ENCODE measurements at places on chromosomes 6 and 20. TPM values are rescaled to one million over a fixed set of nuclear protein-coding genes. Genes with fewer than 3 reads are reported as not detected.

The CLPSL2 gene
- not detected for total RNA-seq

The CRISP2 gene
- total RNA-seq, result not detected

The MYMX gene
- total RNA-seq, result 0.52 TPM

The BMP6 gene
- 6.6 TPM for total RNA-seq

DNA sequence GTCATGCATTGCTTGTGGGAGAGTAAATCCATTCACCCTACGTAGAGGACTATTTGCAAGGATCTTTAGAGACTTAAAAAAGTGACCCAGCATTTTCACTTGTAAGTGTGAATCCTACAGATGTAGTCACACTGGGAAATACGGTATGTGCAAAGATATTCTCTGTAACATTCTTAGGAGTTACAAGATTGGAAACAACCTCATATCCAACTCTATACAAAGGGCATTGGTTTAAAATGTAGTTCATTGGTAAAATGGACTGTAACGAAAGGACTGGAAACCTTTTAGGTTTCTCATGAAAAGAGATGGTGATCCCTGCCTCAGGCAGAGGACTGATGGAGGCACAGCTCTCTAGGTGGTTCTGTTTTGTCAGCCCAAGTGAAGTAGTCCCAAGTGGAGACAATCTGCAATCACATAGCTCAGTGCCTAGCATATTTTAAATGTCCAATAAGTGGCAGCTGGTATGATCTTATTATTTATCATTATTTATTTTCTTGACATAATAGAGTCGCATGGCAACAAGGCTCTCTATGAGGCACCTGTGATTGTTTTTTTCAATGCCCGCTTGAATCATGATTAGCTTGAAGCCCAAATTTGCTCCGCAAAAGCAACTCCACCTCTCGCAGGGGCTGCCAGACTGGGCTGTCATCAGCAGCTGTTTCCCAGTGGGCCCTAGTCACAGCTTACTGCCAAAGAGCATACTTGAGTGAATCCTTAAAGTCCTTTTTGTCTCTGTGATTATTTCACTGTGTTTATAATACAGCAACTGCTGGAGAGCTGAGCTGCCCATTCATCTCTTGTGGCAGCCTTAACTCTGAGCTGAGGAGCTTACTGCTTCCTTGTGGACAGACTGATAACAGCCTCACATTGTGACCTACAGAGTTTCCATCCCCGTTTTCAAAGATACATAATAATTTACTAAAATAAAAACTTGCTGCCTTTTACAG is 19.8 kb upstream of the ENPP1 start:
- H3K27me3 ChIP-seq, result no peaks in the 10 kb centered on the region
- no peak overlapping the region for H3K27ac ChIP-seq
- no peak overlapping the region for H3K4me3 ChIP-seq

GRCh38 chr6:21836772-21837425 is 243.3 kb downstream of the SOX4 start:
- DNase-seq, result no peak
- no peak overlapping the region for H3K4me3 ChIP-seq
- no peak overlapping the region for H3K27ac ChIP-seq
- H3K36me3 ChIP-seq, result no peaks in the 10 kb centered on the region

DNA sequence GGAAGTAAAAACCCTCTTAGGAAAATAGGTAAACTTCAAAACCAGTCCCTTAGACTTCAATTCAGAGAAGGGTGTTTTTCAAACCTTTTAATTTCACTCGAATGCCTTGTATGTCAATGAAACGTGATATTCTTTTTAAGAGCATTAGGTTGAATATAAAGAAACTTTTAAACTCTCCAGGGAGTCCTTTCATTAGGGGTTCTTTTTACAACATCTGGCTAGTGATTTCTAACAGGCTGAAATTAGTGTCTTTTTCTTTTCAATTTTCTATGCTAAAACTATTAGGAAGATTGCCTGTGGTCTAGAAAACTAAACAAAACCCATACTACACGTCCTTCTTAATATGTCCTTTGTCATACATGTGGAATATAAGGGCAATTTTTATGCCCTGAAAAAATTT is 569.7 kb upstream of the CITED2 start:
- no peak for DNase-seq
- H3K36me3 ChIP-seq, result no peaks in the 10 kb centered on the region
- H3K4me1 ChIP-seq, result peaks cover 8% of the 10 kb centered on the region
- no peak overlapping the region for H3K4me3 ChIP-seq

- no peaks in the 10 kb centered on the region for H3K4me1 ChIP-seq
- no peaks in the 10 kb centered on the region for H3K36me3 ChIP-seq
- no peak overlapping the region for H3K4me3 ChIP-seq
- H3K27ac ChIP-seq, result no peak overlapping the region
Measured at GRCh38 chr6:144139817-144140216, 10.5 kb upstream of the STX11 start.

DNA sequence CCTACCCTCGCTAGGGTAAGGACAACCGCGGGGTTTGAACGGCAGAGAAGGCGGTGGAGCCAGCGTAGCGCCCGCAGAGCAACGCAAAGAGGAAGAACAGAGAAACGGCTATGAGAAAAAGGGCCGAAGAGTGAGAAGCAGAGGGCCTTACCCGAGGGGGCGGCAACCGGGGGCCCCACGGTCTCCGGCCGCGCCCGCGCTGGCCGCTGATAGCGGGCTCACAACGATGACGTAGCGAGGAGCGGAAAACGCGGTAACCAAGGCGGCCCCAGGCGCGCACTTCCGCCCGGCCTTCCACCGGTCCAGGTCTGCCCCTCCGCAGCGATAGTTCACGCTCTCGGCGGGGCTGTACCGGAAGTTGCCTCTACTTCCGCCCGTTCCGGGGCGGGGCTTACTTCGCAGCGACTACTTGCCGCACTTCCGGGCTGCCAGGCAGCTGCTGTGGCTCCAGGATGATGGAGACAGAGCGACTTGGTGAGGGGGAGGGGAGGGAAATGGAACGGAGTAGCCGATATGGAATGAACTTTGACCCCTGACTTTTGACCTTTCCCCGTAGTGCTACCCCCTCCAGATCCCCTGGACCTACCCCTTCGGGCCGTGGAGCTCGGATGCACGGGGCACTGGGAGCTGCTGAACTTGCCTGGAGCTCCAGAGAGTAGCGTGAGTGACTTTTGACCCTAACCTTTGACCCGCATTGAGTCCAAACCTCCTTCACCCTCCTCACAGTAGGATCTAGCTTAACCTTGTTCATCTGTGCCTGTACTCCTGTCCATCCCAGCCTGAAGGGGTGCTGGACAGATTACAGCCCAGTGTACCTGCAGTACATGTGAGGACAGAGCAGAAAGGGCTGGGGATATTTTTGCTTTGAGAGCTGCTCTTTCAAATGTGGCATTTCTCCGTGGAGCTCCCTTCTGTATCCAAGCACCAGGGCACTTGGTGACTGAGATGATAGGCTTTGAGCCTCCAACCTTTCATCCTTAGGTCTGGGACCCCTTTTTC is at the start of the genes NELFE and SKIC2:
TSS of gene NELFE (minus strand) at position 231 of the 999 bp plus-strand sequence. CDS start 525 bp downstream, outside the sequence.
TSS of gene SKIC2 (plus strand) at position 435 of the 999 bp plus-strand sequence. CDS start at position 453, 18 bp downstream.
- H3K36me3 ChIP-seq, result peaks cover 70% of the 10 kb centered on the region
- H3K27me3 ChIP-seq, result no peaks in the 10 kb centered on the region
- peak within 1 kb of the TSS; percentile 92 for H3K27ac ChIP-seq
- H3K4me1 ChIP-seq, result peaks cover 21% of the 10 kb centered on the region
- peak; percentile 99 for DNase-seq

- H3K36me3 ChIP-seq, result no peaks in the 10 kb centered on the region
- no peaks in the 10 kb centered on the region for H3K4me1 ChIP-seq
- DNase-seq, result no peak
- H3K27me3 ChIP-seq, result no peaks in the 10 kb centered on the region
- H3K4me3 ChIP-seq, result no peak overlapping the region
Measured at GRCh38 chr6:4513561-4513960, 262.6 kb upstream of the CDYL start.

- no peaks in the 10 kb centered on the region for H3K36me3 ChIP-seq
- no peak overlapping the region for H3K27ac ChIP-seq
- H3K27me3 ChIP-seq, result no peaks in the 10 kb centered on the region
Measured at GRCh38 chr20:16390991-16391390, 182.3 kb downstream of the KIF16B start.

GRCh38 chr20:3730803-3731672 is 1.4 kb upstream of the HSPA12B start:
- H3K27ac ChIP-seq, result no peak overlapping the region
- peak; percentile 36 for DNase-seq
- H3K27me3 ChIP-seq, result peaks cover 8% of the 10 kb centered on the region
- H3K4me1 ChIP-seq, result peaks cover 6% of the 10 kb centered on the region
- no peak overlapping the region for H3K4me3 ChIP-seq

DNA sequence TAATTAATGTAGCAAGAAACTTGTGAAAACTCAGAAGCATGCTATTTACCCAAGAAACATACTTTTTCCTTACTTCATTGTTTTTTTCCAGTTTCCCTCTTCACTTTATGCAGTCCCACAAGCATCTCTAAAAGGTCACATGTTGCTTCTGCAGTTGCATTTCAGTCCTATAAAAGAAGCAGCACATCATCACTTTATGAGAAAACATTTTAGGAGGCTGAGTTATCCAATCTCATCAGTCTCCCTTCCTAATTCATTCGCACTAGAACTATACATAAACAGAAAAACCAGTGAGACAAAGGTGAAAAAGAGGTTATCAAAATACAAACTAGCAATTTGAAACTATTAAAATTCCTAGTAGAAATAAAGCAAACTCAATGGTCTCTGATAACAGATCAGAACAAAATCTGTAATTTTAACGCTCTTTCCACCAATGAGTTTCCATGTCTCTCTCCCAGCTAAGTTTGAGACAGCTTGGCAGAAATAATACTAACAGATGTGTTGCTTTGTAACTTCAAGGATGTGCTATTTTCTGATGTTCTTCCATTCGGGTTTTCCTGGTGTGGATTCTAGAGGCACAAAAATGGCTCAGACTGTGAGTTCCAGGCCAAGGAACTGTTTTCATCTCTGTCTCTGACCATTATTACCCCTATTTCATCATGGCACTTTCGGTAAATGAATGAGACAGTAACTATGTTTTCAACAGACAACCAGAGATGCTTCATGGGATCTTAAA is 48.4 kb downstream of the ZHX3 start:
- no peaks in the 10 kb centered on the region for H3K4me1 ChIP-seq
- no peak for DNase-seq
- no peak overlapping the region for H3K4me3 ChIP-seq
- no peak overlapping the region for H3K27ac ChIP-seq
- no peaks in the 10 kb centered on the region for H3K27me3 ChIP-seq

- H3K4me3 ChIP-seq, result no peak overlapping the region
- no peak for DNase-seq
Measured at GRCh38 chr6:45300736-45301135, 27.4 kb upstream of the RUNX2 start.

DNA sequence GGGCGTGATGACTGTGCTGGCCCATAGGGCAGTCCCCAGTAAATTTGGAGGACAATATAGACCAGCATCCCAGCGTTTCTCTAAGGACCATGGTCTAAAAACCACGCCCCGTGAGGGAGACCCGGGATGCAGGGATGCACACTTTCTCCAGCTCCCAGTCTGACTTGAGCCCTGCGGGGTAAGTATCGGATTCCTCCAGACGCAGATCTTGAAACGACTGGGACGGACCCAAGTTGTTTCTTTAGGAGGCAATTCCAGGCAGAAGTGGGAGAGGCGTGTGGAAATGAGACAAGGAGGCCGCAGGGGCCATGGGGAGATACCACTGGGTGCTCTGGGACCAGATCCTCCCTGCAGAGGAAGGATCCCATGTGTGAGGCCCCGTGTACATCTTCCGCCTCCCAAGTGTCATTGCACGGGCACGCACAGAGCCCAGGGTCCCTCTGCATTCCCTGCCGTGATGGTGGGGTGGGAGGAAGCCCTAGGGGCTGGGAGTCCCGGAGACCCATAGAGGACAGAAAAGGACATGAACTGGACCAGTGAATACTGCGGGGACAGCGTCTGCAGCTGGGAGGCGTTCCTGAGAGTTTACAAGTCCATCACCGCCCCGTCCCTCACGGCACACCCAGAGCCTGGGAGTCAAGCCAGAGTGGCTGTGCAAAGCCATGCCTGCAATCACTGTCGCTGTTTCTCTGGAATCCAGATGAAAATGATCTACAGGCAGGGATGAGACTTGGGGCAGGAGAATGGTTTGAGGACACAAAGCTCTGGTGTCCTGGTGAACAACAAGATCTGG is 522.9 kb downstream of the CDH26 start:
- H3K36me3 ChIP-seq, result no peaks in the 10 kb centered on the region
- peak overlapping the region; percentile 55 for H3K27ac ChIP-seq
- H3K4me3 ChIP-seq, result no peak overlapping the region
- no peaks in the 10 kb centered on the region for H3K27me3 ChIP-seq

DNA sequence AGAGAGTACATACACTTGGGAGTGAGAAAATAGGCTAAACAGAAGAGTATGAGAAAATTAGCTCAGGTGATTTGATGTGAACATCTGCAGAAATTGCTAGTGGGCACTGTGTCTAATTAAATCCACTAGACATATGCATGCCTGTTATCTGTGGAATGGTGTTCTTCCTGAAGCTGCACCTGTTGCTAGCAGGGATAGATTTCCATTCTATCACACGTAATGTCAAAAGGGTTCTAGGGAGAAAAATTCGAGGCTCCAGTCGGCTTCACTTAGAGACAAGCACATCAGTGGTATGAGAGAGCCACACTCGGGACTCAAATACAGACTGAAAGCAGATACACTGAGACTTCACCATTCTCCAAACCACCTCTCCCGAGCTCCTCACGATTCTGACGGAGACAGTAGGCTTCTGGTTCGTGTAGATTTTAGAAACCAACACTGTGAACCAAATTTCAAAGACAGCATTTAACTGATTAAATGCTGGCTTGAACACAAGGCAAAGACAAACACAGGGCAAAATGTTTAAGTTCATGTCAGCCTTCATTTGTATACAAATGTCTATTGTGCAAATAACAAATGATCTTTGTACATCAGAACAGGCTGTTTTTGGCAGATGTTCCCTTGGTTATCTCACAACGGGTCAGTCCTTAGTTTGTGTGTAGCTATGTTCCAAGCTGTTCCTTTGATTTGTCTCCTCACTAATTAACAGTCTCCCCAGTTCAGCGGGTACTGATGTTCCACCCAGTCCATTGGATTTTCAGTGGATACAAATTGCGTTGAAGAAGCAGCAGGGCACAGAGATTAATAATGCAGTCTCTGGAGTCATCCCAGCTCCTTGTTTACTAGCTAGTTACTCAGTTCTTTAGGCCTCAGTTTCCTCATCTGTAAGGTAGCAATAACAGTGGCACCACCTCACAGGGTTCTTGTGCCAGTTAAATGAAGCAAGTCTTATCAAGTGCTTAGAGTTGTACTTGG is 131.0 kb upstream of the IFNGR1 start:
- H3K27me3 ChIP-seq, result no peaks in the 10 kb centered on the region
- H3K4me3 ChIP-seq, result no peak overlapping the region
- no peak overlapping the region for H3K27ac ChIP-seq
- no peak for DNase-seq

All from upper lobe of right lung (tissue), 1 donor.